NCI-H1092 treated with DMSO at 0.1 percent for 48 hours (cell line): ENCODE measurements at places on chromosomes 5 and 9.

DNA sequence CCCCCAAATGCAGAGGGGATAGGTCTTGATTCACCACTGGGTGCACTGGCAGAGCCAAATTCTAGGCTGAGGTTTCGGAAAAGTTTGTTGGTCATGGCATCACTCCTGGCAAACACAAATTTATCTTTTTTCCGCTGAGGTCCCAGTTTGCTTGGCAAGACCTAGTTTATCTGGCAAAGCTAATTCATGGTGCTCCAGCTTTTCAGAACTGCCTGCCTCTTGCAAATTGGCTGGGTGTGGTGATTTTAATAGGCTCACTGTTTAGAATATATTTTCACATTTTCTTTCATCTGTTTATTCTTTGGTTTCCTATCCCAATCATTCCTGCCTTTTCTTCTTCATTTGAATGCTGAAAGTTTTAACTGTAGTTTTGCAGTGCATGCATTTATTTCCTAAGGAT lies 50.5 kb upstream of the MAMDC2 start:
- no peak for DNase-seq

- DNase-seq = no peak
These were observed 186.2 kb downstream of the DENND1A start for GRCh38 chr9:123743737-123744136.

- DNase-seq = no peak
These were observed 140.1 kb downstream of the COX7C start for GRCh38 chr5:86757824-86758223.

DNA sequence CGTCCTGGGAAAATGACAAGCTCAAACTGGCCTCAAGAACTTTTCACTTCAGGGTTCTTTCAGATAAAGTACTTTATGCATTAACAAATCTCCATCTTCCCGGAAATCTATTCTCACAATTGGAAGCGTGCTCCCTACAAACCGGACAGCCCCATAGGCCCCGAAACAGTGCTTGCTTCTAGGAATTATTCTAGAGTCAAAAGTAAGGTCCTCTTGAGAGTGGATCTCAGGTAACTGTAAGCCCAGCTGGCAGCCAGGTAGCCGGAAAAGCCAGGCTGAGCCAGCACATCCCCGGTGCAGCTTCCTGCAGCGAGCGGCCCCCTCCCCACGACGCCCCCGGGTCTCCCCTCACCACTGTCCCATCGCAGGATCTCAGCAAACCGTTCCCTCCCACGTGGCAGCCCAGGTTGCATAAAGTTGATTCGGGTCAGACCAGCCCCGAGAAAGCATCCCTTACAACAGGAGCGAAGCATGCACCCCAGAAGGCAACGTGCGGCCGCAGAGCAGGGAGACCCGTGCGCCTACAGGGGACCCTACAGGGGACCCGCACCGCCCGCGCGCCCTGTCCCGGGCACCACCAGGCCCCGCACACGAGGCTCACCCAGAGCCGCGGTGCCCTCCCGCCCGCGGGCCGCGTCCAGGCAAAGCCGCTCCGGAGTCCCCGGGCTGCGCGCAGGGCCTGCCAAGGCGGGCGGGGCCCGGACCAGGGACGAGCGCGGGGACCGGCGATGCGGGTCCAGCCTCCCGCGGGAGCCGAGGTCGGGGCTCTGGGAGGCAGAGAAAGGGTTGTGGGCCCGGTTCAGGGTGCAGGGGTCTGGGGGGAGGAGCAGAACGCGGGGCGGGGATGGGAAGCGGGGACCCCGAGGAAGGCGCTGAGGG lies 920 bp downstream of the LPCAT1 start:
- no peak for DNase-seq

DNA sequence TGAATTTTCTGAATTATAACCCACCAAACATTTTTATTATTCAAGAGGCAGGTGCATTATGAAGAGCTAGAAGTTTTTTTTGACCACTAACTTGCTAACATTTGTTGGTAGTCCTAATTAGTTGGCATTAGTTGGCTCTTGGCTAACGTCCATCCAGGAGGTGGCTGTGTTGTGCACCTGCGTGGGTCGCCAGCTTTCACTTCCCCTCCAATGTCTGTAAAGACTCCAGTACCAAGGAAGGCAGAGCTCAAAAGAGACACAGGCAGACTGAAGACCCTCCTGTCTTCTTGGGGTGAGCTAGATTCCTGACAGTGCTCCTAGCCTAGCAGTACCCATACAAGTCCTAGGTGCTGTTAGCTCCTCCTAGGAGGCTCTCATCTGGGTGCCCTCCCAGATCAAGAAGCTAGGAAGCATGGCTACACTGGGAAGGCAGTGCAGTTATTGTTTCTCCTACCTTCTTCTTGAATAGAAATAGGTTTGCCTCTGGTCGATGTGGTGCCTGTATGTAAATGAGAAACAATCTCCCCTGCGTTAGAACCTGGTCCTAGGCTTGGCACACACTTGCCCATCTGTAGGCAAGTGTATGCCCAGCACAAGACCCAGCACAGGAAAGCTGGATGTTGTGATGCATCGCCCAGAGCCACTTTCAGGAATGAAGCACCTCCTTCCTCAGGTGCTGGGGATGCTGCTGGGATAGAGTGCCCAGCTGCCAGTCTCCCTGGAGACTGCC lies 190.9 kb downstream of the ICE1 start:
- DNase-seq = no peak

- DNase-seq = no peak
These were observed 186.5 kb downstream of the MEF2C start for GRCh38 chr5:88696466-88696865.

- DNase-seq = no peak
These were observed 82.7 kb downstream of the BNC2 start for GRCh38 chr9:16787724-16788123.

DNA sequence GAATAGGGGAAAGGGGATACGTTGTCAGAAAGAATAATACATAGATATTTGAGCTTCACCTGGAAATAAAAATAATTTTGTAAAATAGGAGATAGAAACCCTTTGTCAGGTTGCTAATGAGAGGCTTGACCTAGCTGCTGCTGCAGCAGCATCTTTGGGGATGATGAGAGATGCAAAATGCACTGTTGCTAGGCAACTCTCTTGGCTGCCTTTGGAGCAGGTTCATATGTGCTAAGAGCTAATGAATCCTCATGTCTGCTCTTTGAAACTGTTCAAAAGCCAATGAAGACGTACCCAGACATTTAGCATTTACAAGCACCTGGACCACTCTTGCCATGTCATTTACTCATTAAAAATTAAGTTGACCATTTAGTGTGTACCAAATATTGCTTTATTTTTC lies 121.7 kb downstream of the FOCAD start:
- DNase-seq = no peak

GRCh38 chr5:112691758-112692157 lies 45.9 kb upstream of the APC start:
- DNase-seq = no peak

GRCh38 chr5:44637916-44638869 lies 170.6 kb upstream of the MRPS30 start:
- no peak for DNase-seq
